GM23338 (cell line): ENCODE measurements at places on chromosomes 16 and 17. TPM values are rescaled to one million over a fixed set of nuclear protein-coding genes. Genes with fewer than 3 reads are reported as not detected.

TBC1D3 gene
- not detected in 2 replicates for total RNA-seq

DUS2 gene
- 22.4 and 26.4 TPM in 2 replicates for total RNA-seq

CRYBA1 gene
- not detected in 2 replicates for total RNA-seq

HBA2 gene
- total RNA-seq, result 1.9 TPM in 1 of 2 replicates, not detected in the other

FBXO31 gene
- total RNA-seq, result 11.3 and 23.8 TPM in 2 replicates

GINS2 gene
- total RNA-seq, result 35.0 and 40.5 TPM in 2 replicates

TAC4 gene
- total RNA-seq, result not detected in 2 replicates

CDYL2 gene
- 4.3 and 4.5 TPM in 2 replicates for total RNA-seq

PRAC2 gene
- total RNA-seq, result not detected in 2 replicates

TMC5 gene
- 1.7 and 2.3 TPM in 2 replicates for total RNA-seq

SLC16A6 gene
- 0.35 TPM in 1 of 2 replicates, not detected in the other for total RNA-seq

DNA sequence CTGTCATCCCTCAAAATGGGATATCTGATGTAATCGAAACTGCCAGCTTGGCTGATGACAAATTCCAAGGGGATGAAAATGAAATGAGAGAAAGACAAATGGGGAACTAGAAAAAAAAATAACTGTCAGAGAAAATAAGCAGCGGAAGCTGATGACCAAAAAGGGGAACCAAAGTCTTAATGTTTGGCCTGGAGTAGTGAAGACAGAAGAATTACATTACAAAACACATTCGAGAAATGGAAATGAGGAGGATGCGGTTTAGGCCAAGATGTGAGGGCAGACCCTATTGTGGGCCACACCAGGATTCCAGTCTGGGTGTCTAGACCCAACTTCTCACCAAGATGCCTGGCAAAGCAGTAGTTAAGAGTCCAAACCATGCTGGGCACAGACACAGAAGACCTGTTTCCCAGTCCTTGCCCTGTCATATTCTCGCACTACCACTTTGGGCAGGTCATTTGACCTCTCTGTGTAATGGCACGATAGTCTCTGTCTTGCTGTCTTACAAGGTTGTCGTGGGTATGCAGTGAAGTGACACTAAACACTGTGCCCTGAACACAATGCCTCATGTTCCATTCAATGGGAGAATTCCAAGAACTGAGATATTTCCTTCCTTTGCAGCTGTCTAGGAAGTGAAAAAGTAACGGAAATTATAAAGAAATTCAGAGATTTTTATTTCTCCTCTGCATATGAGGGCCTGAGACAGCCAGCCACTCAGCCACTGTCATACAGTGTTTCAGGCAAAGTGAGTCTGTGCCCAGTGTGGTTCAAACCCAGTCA lies 12.3 kb upstream of the CCL2 start:
- DNase-seq, result no peak

DNA sequence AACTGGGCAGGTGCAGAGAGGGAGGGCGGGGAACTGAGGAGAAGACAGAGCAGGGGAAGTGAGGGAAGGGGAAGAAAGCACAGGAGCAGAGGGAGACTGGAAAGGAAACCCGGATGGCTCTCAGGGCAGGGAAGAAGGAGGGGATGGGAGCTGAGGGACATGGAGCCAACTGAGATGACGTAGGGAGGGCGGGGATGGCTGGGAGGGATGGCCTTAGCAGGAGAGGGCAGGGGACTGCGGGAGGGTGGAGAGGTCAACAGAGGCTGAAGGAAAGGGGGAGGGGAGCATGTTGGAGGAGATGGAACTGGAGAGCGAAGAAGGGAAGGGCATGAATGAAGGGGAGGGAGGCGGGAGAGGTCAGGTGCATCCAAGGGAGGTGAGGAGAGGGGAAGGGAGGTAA lies 81.9 kb downstream of the KCNJ12 start:
- DNase-seq, result peak; percentile 66

GRCh38 chr16:724188-725040 lies 1.8 kb downstream of the CCDC78 start:
- no peak for DNase-seq

- DNase-seq, result no peak
Observed at GRCh38 chr16:80570106-80570478, 29.3 kb downstream of the DYNLRB2 start.

DNA sequence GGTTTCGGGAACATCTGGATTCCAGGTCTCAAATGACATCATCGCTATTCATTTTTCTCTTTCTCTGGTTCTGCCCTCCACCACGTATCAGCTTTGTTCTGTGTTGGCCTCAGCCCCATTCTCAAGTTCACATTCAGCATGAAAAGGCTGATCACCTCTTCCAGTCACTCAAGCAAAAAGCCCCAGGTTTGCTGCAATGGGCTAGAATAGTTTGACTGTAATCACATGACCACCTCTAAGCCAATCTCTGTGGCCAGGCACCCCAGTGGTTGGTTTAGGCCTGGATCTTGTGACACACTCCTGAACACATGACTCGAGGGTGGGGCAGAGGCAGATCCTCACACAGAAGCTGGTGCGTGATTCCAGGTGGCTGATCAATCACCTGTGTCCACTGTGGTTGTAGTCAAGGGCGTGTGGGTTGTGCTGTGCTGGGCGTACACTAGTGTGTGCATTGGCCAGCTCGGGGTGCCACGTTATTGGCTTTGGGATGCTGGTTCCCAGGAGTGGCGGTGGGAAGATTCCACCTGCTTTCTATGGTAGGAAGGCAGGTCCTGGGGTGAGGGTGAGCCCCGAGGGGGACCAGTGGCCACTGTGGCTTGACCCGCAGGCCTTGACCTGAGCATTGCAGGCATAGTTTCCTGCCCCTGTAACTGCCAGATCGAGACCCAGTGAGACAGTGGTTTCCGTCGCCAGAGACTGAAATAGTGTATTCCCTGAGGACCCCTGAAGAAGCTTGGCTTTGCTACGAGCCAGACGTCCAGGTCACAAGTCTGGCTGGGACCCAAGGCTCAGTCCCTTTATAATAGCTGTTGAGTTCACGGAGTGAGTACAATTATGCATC lies 12.0 kb downstream of the EEF2K start:
- peak; percentile 41 for DNase-seq

- no peak for DNase-seq
Observed at GRCh38 chr17:42774066-42774745, 957 bp downstream of the VPS25 start.

GRCh38 chr16:83023640-83024039 lies 396.9 kb downstream of the CDH13 start:
- DNase-seq, result no peak

DNA sequence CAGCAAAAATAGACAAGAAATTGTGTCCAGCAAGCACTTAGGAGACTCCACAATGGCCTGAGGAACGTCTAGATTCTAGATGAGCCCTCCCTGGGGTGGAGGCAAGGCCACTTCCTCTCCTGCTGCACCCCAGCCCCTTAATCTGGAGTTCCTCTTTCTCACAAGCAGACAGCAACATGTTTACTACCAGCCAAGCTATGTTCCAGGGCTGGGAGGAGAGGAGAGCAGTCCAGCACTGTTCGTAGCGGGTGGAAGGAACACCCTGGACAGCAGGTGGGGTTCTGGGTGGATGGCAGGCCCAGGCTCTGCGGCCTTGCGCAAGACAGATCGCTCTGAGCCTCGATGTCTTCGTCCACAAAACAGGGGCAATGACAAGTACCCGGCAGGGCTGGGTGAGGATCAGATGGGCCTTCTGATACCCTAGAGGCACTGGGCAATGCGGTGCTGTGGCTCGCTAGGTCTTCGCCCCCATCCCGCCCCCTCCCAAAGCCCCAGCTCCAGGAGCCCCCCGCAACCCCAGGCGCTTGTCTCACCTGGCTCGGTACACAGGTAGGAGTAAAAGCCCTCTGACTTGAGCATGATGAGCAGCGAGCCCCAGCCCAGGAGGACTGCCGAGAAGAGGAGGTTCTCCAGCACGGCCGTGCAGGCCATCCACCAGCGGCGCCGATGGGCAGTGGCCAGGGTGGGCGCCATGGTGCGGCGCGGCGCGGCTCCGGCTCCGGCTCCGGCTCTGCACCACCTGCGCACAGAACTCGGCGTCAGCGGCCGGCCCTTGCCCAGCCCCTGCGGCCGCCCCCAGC lies 1.3 kb downstream of the SLC43A2 start:
- peak; percentile 56 for DNase-seq

GRCh38 chr16:89360760-89361435 lies 129.5 kb downstream of the ANKRD11 start:
- DNase-seq, result no peak
